ENCODE measurements at places on chromosomes 7 and 10.

- DNase-seq, result no peak
Measured at GRCh38 chr7:42208572-42208971, 28.4 kb downstream of the GLI3 start.

DNA sequence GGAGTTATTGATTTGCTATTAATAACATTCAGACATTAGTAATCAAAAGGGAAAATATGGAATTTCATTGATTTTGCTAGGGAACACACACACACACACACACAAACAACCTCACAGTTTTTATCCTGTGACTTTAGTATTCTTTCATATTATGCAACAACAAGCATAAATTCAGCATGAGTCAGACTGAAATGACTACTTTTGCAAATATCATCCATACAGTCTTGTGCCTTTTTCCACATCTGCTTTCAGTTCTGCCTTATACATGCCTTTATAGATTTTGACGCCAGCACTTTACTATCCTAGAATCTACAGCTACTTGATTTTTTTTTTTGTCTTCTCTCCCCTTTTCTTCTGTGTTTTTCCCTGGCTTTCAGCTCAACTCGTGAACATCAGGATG lies 975.8 kb upstream of the LRRTM3 start:
- peak; percentile 13 for DNase-seq

DNA sequence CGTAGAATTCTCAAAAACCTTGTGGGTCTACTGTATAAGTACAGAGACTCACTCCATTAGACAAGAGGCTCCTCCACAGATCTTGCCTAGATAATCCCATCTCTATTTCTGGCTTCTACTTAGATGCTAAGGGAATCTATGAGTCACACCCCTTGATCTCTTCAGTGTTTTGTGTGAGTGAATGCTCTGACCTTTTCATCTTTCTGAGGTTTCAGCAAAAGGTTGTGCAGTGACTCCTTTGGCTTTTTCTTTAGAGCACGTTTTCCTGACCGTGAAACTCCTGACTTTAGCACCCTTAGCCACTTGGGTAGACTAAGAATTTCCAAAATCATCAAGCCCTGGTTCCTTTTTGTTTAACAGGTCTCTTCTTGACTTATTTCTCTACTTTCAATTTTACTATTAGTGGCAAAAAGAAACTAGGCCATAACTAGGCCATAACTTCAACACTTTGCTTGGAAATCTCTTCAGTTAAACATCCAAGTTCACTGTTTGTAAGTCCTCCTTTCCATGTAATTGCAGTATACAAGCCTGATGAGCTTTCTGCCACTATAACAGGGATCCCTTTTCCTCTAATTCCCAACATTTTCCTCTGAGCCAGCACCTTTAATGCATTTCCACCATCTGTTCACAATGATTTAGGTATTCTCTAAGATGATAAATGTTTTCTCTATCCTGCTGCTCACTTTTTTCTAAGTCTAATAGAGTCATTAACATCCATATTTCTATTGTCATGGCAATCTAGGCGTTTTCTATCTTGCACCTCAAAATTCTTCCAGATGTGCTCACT lies 19.4 kb downstream of the COPG2 start:
- DNase-seq, result peak; percentile 66

DNA sequence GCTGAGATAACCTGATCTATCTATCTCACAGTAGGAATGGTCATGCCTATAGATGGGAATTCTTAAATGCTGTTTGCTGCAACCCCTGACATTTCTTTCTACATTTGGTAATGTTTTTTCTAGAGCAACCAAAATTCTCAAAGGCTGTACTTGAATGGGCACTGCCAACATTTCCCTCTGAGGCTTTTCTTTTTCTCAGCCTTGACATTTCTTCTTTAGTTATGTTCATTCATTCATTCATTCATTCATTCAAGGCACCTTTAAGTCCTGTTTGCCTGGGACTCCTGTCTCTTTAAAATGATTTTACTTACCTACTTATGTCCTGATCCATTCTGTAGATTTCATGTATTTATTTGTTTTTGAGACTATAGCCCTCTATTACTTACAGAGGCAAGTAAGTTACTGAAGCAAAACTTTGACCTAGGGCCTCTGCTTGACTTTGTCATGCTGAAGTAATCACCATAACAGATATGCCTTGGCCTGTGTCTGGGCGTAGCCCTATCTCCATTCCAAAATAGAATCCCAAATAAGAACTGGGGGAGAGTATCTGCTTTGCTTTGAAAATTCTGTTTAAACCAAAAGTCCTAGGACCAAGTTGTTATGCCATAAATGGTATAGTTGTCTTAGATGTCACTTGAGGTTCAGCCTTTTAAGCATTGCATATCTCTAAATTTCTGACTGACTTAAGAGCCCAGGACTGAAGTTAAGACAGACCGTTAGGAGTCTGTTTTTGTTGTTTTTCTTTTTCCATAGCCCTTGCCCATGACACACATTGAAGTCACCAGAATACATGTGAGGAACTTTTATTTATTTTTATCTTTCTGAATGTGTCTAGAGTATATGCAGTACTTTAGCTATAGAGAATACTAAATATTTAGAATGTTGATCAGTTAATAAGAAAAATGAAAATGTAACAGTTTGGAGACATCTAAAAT lies 59.2 kb downstream of the AKAP9 start:
- no peak for DNase-seq

DNA sequence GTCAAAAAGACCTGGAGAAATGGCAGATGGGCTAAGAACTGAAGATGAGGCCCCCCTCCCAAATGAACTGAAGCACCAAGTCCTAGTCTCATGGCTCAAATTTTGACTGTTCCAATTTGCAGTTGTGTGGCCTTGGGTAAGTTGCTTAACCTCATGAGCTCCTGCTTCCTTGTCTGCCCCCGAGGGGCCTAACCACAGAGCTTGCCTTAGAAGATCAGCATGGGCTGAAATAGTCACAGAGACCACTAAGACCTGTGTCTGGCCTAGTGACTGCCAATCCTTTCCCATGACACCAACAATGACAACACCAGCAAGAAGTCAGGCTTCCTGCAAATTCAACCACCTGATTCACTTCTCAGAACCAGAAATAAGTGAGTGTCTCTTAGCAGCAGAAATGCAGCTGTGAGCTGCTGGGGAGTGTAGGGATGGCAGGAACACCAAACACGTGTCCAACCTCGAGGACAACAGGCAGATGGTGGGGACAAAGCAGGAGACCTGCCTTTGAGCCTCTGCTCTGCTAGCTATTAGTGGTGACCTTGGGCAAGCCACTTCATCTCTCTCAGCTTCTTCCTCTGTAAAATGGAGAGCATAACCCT lies 23.7 kb downstream of the CRHR2 start:
- no peak for DNase-seq

- DNase-seq, result no peak
Measured at GRCh38 chr7:155477476-155477875, 19.5 kb downstream of the EN2 start.

- peak; percentile 64 for DNase-seq
Measured at GRCh38 chr10:60237977-60238758, 151.5 kb downstream of the ANK3 start.

- no peak for DNase-seq
Measured at GRCh38 chr7:121181357-121181756, 147.4 kb upstream of the WNT16 start.

GRCh38 chr7:40310258-40310657 lies 175.5 kb downstream of the SUGCT start:
- peak; percentile 36 for DNase-seq

GRCh38 chr7:132075515-132075914 lies 500.8 kb downstream of the PLXNA4 start:
- no peak for DNase-seq

DNA sequence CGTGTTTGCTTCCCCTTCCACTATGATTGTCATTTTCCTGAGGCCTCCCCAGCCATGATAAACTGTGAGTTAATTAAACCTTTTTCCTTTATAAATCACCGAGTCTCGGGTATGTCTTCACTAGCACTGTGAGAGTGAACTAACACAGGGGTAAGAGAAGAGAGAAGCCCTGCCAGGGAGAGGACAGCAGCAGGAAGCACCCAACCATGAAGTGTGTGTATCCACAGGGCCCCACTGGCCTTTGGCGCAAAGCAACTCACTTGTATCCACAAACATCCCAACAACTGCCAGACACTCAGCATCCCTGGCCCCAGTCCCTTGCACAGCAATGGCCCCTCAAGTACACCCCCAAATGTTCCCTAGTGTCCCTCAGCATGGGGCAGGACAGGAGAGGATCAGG lies 115.1 kb downstream of the MAD1L1 start:
- DNase-seq, result no peak

GRCh38 chr7:73905360-73905759 lies 44.4 kb downstream of the TMEM270 start:
- no peak for DNase-seq

DNA sequence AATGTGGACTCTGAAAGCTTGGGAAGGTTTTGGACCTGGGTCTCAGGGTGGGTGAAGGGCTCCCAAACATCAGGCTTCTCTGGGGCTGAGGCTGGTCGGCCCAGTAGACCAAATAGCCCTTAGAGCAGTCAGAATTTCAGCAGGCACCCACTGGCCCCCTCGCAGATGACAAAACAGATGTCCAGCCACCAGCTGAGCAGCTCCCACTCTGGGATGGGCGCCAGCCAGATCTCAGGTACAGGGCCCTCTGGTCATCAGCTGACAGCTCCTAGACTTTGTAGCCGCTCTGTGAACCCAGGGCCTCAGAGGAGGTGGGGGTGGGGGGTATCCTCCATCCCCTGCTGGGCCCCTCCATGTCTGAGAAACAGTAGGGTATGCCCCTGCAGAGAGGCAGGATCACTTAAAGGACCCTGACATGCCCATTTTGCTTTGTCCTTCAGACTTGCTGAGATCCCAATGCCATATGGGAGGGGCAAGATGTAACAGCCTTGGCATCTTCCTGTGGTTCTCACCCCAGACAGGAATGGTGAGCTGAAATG lies 26.5 kb downstream of the HSPA12A start:
- DNase-seq, result no peak

DNA sequence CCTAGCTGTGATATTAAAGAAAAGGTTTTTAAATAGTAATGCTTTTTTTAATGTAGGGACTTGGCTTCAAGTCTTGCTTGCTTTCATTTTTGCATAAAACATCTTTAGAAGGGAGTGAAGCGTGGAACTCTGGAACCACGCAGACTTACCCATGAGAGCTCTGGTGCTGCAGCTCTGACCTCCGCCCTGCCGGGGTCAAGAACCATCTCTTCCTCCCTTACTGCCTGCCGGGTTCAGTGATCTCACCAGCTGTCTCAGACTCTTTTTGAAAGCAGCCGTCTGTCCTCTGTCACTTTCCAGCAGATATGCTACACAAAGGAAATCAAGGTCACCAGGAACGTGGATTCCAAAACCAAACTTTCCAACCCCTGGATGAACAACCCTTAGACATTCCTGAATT lies 353.8 kb downstream of the GPR37 start:
- no peak for DNase-seq

GRCh38 chr7:4714767-4715409 lies 32.8 kb downstream of the FOXK1 start:
- no peak for DNase-seq

GRCh38 chr10:82162549-82163195 lies 287.7 kb downstream of the NRG3 start:
- DNase-seq, result no peak

DNA sequence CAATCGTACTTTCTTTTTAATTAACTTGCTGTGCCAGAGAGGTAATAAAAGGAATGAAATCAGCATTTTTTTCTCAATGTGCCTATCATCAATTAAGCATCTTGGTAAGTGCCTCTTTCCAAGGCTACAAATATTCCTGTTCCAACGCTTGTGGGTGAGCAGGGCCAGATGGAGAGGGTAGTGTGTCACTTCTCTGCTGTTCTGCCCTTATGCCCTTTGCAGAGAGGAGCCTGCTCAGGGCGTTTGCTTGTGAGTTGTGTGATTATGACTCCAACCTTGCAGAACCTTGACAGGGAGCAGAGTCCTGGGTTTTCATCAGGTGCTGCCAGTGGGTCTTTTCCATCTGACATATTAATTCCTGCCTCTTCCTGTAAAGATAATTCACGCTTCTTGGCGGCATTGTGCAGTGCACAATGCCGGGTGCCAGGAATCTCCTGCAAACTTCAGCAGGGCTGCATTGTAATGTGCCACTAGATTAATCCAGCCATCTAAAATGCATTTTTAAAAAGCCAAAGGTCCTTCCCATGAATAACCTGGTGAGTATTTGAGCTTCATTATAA lies 234.4 kb downstream of the ARHGAP12 start:
- DNase-seq, result no peak

DNA sequence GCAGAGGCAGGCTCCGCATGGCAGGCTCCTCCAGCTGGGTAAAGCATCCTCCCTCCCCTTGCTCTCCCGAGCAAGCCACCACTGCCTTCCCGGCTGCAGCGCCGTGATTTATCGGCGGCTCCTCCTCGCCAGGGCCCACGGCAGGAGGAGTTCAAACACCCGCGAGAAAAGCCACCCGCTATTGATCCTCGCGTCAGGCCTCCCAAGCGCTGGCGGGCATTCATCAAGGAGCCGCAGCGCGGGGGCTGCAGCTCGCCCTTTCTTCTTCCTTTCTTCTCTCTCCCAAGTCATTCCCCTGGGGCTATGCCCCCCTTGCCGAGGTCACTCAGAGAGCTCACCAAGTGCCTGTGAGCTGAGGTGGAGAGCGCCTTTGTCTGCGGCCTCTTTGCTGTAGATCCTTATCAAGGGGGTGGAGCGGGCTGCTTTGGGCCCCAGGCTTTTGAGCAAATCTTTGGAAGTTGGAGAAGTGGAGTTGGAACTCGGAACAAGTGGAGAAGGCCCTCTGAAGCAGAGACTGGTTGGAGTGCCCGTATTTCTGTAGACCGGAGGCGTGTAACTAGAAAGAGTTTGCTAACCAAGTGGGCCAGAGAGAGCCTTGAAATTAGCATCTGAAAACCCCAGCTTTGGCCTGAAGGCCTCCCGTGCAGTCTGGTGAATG lies 107.2 kb upstream of the PPIF start:
- peak; percentile 70 for DNase-seq

- peak; percentile 50 for DNase-seq
Measured at GRCh38 chr10:14487488-14487883, 156.8 kb upstream of the FRMD4A start.

- DNase-seq, result no peak
Measured at GRCh38 chr10:75980419-75981002, 549.1 kb downstream of the LRMDA start.

DNA sequence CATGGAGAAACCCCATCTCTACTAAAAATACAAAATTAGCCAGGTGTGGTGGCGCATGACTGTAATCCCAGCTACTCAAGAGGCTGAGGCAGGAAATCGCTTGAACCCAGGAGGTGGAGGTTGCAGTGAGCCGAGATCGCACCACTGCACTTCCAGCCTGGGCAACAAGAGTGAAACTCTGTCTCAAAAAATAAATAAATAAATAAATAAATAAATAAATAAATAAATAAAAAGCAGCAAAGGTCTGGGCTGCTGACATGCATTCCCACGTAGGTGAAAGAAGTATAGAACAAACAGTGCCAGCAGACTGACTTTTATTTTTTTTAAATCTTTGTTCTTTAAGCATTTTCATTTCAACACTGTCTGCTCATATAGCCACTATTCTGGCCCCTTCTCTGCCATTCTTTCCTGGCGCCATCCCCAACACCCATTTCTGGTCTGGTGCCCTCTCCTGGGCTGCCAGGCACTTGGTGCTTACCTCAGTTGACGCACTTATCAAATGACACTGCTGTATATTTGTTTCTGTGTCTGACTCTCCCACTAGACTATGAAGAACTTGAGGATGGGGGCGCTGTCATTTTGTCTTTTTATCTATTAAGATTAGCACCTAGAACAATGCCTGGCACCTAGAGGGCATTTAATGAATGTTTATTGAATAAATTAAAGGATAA lies 15.6 kb downstream of the FAM107B start:
- DNase-seq, result no peak

GRCh38 chr7:156363751-156364150 lies 276.8 kb upstream of the RNF32 start:
- no peak for DNase-seq

- DNase-seq, result no peak
Measured at GRCh38 chr10:49079072-49079471, 36.2 kb downstream of the VSTM4 start.

All from astrocyte of the spinal cord (primary cell).